Activated naive CD4-positive, alpha-beta T cell treated with anti-CD3 and anti-CD28 coated beads for 36 hours (primary cell): ENCODE measurements at places on chromosomes 11 and 22. TPM values are rescaled to one million over a fixed set of nuclear protein-coding genes. Genes with fewer than 3 reads are reported as not detected.

MISFA gene
- 0.67 TPM for total RNA-seq

CATSPER1 gene
- total RNA-seq, result not detected

BACE1 gene
- 0.62 TPM for total RNA-seq

MFNG gene
- 90.9 TPM for total RNA-seq

KCNA4 gene
- not detected for total RNA-seq

FGF19 gene
- 0.10 TPM for total RNA-seq

GAS2L1 gene
- 0.26 TPM for total RNA-seq

CERK gene
- total RNA-seq, result 34.9 TPM

IL10RA gene
- total RNA-seq, result 16.1 TPM

TBX10 gene
- not detected for total RNA-seq

SCN4B gene
- total RNA-seq, result 0.12 TPM

ARHGAP8 gene
- 2.7 TPM for total RNA-seq

PKNOX2 gene
- not detected for total RNA-seq

RPS6KA4 gene
- total RNA-seq, result 21.3 TPM

RIC3 gene
- 6.3 TPM for total RNA-seq

TANGO2 gene
- total RNA-seq, result 19.0 TPM

VWCE gene
- total RNA-seq, result 6.6 TPM

OR52E4 gene
- not detected for total RNA-seq

NECTIN1 gene
- 2.0 TPM for total RNA-seq

JHY gene
- total RNA-seq, result 0.89 TPM

SEZ6L gene
- not detected for total RNA-seq

PHOX2A gene
- total RNA-seq, result not detected

OR8G5 gene
- not detected for total RNA-seq

SHANK3 gene
- total RNA-seq, result 0.07 TPM

RIMBP3C gene
- not detected for total RNA-seq

FAM118A gene
- total RNA-seq, result 66.9 TPM

HBE1 gene
- total RNA-seq, result not detected

GRIA4 gene
- not detected for total RNA-seq

THAP12 gene
- 39.4 TPM for total RNA-seq

TMEM258 gene
- 166 TPM for total RNA-seq

SCGB1D1 gene
- not detected for total RNA-seq

CCDC116 gene
- total RNA-seq, result 0.30 TPM

EFCAB6 gene
- total RNA-seq, result 0.21 TPM

GLYAT gene
- not detected for total RNA-seq

SUN2 gene
- total RNA-seq, result 121 TPM

ACCS gene
- total RNA-seq, result 16.2 TPM

SELENOM gene
- 9.3 TPM for total RNA-seq

DRD2 gene
- not detected for total RNA-seq

OR52H1 gene
- total RNA-seq, result not detected

ABCC8 gene
- total RNA-seq, result not detected

C1QTNF5 gene
- total RNA-seq, result not detected

POLR2F gene
- total RNA-seq, result 70.1 TPM

ADM2 gene
- total RNA-seq, result 8.3 TPM

OR8D4 gene
- total RNA-seq, result not detected

MUC2 gene
- not detected for total RNA-seq

DDTL gene
- total RNA-seq, result 0.76 TPM

PARVA gene
- 0.38 TPM for total RNA-seq

PLCB3 gene
- 4.7 TPM for total RNA-seq

SIDT2 gene
- total RNA-seq, result 25.6 TPM

OPCML gene
- not detected for total RNA-seq

TMEM86A gene
- total RNA-seq, result 0.05 TPM

TIMP3 gene
- not detected for total RNA-seq

DCDC1 gene
- not detected for total RNA-seq

SAMM50 gene
- total RNA-seq, result 37.8 TPM
